ENCODE measurements at places on chromosomes 2 and 18.

DNA sequence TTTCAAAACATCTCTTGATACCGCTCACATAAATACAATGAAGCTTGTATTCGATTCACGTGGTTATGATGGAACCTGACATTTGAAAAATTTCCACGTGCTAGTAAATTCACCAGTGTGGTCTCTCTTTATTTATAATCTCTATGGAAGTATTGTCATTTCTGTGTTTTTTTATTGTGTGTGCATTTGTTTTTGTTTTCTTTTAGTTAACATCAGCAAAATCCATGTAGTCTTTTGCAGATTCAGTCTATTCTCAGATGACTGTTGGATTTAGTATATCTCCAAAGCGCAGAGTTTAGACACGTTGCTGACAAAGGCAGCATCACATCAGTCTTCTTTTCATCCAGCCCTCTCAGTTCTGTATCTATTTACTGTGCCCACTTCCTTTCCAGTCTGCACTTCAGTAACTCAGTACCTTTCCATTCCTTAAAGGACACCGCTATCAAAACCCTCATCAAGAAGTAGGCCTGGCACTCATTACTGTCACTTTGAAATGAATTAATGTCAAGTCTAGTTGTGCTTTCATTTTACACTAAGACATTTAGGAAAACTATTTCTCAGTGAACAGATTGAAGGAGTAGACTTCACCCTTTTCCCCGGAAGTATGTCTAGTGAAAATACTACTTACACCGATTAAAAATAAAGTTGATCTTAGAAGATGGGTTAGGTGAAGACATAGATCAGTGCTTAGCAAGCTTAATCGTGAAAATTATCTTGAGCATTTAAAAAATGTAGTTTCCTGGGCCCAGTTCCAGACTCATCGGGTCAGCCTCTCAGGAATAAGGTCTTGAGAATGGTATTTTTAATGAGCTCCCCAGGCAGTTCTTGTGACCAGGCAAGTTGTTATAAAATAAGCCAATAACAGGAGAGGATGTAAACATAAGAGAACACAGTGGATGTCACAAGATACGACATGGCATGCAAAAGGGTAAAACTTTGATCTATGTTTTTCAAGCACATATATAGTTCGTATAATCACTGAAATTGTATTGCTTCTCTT, 506.8 kb upstream of the ZEB2 start:
- DNase-seq: peak; percentile 34

DNA sequence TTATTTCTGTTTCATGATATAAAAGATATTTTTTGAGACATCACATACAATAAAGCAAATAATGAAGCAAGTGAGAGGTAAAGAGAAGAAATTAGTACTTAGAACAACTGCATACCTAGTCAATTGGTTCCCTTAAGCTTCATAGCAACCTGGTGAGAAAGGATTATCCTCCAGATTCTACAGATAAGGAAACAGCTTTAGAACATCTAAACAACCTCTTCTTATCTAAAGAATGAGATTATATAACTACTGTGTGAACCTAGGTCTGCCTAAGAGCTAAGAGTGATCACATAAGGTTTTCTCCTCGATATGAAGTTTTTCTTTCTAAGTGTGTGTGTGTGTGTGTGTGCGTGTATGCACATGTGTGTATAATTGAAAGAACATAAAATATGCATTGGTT, 265.1 kb downstream of the NOL4 start:
- DNase-seq: no peak

- DNase-seq: no peak
These were observed 41.2 kb downstream of the GALNT13 start for GRCh38 chr2:153912798-153913396.

DNA sequence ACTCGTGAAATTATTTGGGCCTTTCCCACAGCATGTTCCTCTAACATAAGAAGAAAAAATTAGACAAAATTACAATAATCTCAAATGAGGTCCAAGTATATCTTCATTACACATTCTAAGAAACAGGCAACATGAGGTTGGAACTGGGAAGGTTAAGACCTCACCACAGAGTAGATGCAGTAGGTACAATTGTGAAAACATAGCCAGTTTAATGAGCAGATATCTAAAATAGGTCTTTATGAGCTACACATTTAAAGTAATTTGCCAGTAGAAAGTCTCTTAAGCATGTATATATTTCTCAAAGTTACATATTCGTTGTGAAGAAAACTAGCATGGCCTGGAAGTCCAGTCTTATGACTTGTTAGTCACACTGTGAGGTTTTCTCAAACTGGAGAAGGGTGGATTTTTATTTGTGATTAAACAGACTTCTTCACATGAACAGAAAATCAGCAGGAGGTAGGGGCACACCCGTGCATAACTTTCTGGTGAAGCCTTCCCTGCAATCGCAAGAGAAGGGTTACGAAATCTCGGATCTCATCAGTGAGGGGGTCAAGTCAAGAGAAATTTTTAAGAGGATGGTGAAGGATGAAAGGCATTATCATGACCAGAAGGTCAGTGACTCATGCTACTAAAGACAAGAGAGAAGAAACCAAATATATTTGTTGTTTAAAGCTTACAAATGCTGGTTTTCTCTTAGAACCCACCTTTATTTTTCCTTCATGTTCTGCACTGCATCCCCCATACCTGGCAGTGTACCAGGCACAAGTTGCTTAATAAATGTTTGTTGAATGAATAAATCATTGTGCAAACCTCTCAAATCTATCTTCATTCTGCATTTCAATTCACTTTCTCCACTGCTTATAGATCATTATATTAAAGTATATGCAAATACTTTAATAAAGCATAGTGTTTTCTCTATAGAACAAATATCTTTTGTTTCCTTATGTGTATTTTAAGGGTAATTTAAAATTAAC, 5.1 kb upstream of the RAB27B start:
- peak; percentile 99 for DNase-seq

DNA sequence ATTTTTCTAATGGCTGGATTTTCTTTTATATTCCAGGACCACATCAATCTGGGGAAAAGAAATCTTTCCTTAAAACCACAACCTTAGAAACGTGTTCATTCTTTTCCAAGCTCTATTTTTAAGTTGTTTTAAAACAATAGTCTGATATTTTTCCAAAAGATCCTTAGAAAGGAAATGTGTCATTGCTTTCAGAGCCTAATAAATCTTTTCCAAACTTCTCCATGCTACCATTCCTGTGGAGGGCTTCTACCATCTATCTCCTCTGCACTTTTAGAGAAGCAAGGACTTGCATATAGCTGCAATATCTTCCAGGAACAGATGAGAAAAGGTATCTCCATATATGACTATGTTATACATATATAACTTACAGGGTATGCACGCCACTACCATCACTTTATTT, 21.2 kb downstream of the WDFY1 start:
- no peak for DNase-seq

DNA sequence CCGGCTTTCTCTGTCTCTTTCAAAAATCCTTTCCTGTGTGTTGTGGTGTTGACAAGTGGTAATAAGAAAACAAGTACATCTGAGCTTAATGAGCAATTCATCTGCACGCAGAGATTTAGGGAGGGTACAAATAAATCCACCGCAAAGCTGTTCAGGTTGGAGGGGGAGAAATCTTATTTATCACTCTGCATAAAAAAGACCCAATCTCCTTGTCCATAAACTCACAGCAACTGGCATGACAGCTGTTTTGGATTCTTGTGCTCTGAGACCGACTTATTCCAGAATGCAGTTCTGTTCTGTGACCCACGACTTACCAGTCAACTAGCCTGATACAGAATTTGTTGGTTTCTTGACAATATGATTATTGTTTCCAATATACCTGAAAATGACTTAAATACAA, 380.1 kb downstream of the SOX11 start:
- DNase-seq: no peak

GRCh38 chr2:45237850-45238542, 228.7 kb upstream of the SIX2 start:
- peak; percentile 99 for DNase-seq

DNA sequence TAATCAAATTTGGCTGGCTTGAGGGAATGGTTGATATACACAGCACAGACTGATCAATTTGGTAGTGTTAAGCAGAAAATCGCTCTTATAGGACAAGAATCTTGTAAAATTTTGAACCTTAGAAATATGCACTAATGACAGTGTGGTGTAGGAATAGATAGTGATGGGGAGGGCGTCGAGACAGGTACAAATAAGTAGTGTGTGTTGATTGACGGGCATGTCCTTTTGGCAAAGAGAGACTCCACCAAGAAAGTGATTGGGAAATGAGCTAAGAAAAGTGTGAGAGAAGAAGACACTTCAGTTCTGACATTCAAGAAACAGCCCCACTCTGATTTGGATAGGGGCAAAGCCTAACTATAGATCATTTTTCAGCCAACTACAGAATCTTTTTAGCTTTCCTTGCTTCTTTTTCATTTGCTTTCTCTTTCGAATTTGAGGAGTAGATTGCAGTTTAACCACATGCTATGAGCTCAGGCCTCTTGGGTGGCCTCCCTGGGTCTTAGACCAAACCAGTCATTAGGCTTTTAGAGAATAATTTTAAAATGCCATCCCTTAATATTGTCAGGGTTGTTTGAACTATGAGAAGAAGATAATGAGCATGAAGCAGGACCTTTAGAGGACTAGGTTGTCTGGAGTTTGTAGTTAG, 127.1 kb downstream of the CERS6 start:
- peak; percentile 28 for DNase-seq

GRCh38 chr18:36176711-36177110, 10.6 kb upstream of the MOCOS start:
- DNase-seq: no peak

- DNase-seq: peak; percentile 66
These were observed 151.8 kb downstream of the MGAT5 start for GRCh38 chr2:134405611-134406081.

GRCh38 chr2:2868085-2868484, 509.5 kb downstream of the EIPR1 start:
- DNase-seq: no peak
